ENCODE measurements at places on chromosomes 7 and 10. TPM values are rescaled to one million over a fixed set of nuclear protein-coding genes. Genes with fewer than 3 reads are reported as not detected.

The CALCR gene
- not detected for total RNA-seq

The FBXL13 gene
- 0.21 TPM for total RNA-seq

The OR2A1 gene
- not detected for total RNA-seq

The HPS6 gene
- total RNA-seq: 36.3 TPM

The TM9SF3 gene
- total RNA-seq: 77.2 TPM

The SPDYE2B gene
- not detected for total RNA-seq

The CPXM2 gene
- total RNA-seq: not detected

The POLR2J2 gene
- 0.46 TPM for total RNA-seq

The CAV2 gene
- total RNA-seq: 209 TPM

The SH2D4B gene
- total RNA-seq: 0.06 TPM

All from A549 treated with AZD2906 at 1 μM for 4 hours (cell line).